Effector memory CD8-positive, alpha-beta T cell (primary cell): ENCODE measurements at places on chromosomes 2 and 18.

GRCh38 chr18:76765649-76766048 is 56.7 kb upstream of the ZNF236 start:
- DNase-seq: no peak

DNA sequence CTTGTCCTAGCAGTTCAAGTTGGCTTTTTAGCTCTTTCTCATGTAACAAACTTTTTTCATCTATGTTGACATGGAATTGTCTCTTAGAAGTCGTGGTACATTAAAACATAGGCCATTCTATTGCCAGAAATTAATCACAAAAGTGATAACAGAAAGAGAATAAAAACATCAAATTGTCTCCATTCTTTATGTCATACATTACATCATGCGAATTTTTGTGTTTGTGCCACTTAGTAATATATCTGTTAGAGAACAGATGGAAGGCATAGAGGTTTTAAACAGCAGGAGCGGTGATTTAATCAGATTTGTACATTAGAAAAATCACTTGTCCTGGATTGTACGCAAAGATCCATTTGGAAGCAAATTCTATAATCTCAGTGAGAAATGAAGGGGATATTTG is 136.5 kb upstream of the CDH20 start:
- no peak for DNase-seq

- no peak for DNase-seq
These were observed 8.9 kb upstream of the SKOR2 start for GRCh38 chr18:47260120-47260923.

- no peak for DNase-seq
These were observed 48.4 kb upstream of the ANKRD44 start for GRCh38 chr2:197358931-197359330.

DNA sequence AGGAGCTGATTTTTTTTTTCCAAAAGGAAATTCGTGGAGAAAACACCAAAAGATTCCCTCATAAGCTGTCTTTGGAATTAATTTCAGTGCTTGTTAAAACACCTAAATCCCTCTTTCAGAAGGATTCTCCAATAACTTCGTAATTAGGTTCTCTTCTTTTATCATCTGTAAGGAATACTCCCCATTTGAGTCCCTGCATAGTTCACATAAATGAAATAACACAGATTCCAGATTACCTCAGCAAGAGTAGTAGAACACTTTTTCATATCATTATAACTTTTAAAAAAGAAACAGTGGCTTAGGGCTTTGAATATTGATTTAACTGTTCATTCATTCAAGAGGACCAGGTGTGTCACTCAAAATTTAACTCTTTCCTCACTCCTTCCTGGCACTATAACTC is 55.5 kb downstream of the ARHGAP28 start:
- no peak for DNase-seq

DNA sequence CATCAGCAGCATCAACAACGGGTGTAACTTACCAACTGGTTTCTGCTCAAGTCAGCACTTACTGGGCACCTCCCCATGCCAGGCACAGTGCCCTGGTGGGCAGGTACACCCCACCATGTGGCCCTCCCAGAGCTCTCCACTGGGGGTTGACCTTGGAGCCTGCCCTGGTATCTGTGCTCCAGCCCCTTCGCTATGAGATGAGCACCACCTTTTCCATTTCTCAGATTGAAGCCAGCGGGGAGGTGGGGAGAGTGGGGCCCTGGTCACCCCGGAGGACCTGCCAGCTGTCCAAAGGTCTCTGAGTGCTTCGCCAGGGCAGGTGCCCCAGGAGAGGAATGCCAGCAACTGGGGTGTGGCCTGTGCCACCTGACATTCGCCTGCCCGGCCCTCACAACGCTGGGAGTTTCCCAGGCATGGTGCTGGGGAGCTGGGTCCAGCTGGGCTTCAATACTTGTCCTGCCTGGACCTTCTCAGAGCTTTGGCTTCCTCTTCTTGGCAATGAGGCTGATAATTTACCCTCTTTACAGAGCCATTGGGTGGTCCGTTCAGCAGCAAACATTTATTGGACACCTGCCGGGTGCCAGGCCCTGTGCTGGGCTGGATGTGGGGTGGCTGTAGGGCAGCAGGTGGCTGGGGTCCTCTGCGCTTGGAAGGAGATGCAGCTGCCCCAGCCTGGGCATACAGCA is 5.9 kb upstream of the ZAP70 start:
- no peak for DNase-seq

DNA sequence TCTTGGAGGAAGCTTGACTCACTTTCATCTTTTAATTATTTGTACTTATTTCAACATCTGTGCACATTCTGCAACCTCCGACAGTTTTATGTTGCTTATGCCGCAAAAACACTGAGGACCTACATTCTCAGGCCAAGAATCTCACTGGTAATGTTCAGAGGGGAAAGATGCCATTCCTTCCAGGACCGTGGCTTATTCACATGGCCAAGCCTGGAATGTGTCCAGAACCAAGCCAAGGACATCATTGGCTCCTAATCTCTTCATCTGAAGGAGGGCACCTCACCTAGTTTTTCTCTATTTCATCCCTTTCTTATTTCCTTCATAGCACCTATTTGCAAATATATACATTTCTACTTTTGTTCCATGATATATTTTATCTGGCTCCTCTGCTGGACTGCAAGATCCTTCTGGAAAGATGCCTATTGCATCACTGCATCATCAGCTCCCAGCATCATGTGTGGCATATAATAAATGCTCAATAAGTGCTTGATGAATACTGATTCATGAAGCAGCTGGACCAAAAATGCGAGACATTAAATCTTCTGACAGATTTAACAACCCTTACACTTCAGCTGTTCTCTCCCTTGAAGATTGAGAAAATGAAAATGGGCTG is 377.1 kb downstream of the TNS1 start:
- DNase-seq: no peak

DNA sequence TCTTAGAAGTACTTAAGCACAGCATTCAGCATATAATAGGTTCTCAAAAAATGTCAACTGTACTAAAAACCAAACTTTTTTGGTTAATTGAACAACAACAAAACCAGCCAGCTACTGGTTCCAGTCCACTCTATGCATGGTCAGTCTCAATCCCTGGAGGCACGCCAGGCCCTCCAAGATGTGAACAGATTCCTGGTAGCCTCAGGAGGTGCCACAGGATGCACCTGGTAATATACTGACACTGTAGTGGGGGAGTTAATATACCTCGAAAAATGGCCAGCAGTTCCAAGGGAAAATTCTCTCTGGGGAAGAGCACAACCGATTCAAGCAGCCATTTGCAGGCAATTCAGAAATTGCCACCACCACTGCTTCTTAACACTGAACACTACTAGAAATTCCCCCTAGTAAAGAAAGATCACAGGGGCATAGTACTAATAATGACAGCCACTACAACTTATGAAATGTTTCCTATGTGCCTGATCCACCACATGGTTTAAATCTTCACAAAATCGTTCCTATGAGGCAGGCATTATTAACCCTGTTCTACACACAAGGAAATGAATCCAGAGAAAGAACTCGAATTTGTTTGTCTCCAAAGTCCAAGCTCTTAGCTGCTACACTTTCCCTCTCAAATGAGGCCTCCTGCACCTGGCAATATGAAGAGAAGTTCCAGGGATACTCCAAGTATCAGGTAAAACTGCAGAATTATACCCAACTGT is 3.4 kb downstream of the MGAT4A start:
- DNase-seq: no peak
